ENCODE measurements at places on chromosomes 4 and X. TPM values are rescaled to one million over a fixed set of nuclear protein-coding genes. Genes with fewer than 3 reads are reported as not detected.

Gene UGT2B17
- total RNA-seq, result not detected

Gene NHSL2
- total RNA-seq, result 0.37 TPM

Gene SULT1B1
- total RNA-seq, result not detected

Gene ELF4
- 28.2 TPM for total RNA-seq

Gene AKAP14
- total RNA-seq, result not detected

Gene ADGRG4
- total RNA-seq, result not detected

Gene GPRASP1
- total RNA-seq, result 0.22 TPM

Gene RPA4
- total RNA-seq, result 0.35 TPM

Gene IRS4
- not detected for total RNA-seq

Gene VCX2
- total RNA-seq, result not detected

Gene TLL1
- total RNA-seq, result 0.38 TPM

Gene SORCS2
- 4.6 TPM for total RNA-seq

Gene NPFFR2
- not detected for total RNA-seq

Gene ACOT9
- 105 TPM for total RNA-seq
